Nephron progenitor cell (in vitro differentiated cells): ENCODE measurements at places on chromosomes 4 and X.

- no peak for DNase-seq
Observed at GRCh38 chr4:24747234-24747975, 48.0 kb upstream of the SOD3 start.

GRCh38 chrX:21963269-21963668, 22.8 kb downstream of the SMS start:
- no peak for DNase-seq

GRCh38 chr4:74362347-74362746, 2.6 kb upstream of the EREG start:
- DNase-seq, result no peak

GRCh38 chr4:174107746-174108354, 175.6 kb downstream of the FBXO8 start:
- DNase-seq, result no peak

- no peak for DNase-seq
Observed at GRCh38 chr4:10096201-10096977, 20.2 kb downstream of the WDR1 start.

- DNase-seq, result no peak
Observed at GRCh38 chr4:116942315-116942714, 143.1 kb downstream of the TRAM1L1 start.

GRCh38 chr4:61992351-61992750, 792.2 kb downstream of the ADGRL3 start:
- no peak for DNase-seq

DNA sequence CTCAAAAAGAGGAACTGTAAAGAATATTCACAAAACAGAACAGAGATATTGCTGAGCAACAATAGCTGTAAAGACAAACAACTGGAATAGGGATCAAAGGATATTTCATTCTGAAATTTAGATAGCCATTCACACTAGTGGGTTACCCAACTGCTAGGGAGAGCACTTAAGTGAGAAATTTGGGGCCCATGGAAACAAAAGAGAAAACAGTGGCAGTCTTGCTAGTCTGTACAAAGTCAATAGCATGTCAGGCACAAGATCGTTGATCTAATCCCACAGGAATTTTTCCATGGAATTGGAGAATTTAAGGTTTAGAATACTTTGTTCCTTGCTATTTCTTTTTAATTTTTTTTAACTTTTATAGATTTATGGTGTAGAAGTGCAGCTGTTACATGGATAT, 467.0 kb downstream of the PCDH18 start:
- DNase-seq, result no peak

DNA sequence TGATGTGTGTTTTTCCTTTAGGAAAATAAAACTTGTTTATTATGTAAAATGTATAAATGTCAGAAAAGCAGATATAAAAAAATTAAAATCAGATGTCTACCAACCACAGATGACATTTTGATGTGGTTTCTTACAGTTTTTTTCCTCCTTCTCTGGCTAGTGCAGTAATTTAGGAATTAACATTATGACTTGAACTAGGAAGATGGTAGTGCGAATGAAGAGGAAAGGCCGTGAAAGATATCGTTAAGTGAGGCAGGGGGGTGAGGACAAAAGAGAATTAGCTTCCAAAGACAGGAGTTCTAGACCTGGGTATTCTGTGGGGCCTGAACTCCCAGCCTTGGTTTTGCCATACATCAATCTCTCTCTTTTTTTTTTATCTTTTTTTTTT, 98.0 kb downstream of the RBM47 start:
- no peak for DNase-seq

DNA sequence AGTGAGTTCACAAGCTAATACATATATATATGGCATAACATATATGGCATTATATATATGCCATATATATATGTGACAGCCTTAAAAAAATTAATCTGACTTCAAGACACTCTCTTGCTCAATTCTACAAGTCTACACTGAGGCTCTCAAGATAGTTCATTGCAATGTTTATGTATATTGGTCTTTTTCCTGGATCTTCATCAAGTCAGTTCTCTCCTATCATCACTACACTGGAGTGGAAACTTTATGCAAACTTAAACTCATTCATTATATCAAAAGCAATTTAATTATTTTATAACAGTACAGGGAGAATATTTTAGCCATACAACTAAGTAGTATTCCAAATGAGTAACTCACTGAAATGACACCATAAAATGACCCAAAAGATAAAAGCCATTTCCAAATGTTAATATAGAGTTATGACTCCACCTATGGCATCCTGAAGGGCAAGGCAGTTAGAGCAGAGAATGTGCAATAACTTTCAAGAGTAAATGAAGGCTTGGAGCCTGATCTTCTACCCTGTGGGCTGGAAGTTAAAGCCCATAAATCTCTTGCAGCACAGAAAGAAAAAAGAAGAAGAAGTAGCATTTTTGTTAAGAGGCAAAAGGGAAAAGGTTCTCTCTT, 176.3 kb upstream of the SLIT2 start:
- DNase-seq, result no peak

GRCh38 chr4:106312377-106312776, 3.6 kb downstream of the TBCK start:
- DNase-seq, result no peak

DNA sequence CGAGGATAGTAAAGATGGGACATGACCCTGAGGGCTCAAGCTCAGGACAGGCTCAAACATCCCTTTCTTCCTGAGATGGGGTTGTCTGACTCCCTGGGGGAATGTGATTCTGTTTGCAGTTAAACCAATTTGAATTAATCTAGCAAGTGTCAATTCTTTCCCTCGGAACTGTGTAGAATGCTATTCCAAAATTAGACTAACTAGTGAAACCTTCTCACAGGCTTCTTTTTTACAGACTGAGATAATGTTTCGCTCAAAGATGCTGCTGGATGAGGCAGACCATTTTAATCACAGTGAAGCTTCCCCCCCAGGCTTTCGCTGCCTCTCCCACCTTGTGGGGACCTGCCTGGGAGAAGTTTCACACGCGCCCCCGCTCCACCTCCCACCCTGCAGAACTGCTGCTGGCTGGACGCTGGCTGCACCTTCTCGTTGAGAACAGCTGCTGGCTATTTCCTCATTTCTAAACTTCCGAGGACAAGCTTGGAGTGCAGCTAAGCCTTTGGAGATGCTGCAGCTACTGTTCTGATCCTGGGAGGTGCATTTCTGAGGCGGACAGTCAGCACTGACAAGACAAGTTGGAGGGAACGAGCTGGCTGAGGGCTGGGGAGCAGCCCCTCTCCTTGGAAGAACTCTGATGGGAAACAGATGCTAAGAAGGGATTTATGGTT, 297.8 kb downstream of the RAPGEF2 start:
- no peak for DNase-seq

DNA sequence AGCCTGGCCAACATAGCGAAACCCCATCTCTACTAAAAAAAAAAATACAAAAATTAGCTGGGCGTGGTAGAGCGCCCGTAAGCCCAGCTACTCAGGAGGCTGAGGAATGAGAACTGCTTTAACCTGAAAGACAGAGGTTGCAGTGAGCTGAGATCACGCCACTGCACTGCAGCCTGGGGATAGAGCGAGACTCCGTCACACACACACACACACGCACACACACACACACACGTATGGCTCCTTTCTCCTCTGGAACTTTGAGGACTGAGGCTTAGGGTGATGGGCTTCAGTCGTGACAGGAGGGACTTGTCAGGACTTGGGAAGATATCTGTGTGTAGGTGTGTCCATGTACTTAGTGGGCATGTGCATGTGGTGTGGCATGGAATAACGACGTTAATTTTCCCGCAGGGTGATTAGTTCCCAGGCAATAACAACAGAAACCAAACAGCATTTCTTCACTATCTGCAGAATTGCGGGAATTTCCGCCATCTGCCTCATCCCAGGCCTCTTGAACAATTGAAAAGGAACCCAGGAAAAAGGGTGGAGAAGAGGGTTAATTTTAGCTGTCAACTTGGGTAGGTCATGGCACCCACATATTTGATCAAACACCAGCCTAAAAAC, 47.7 kb downstream of the RWDD4 start:
- no peak for DNase-seq

- DNase-seq, result no peak
Observed at GRCh38 chrX:9587642-9588041, 122.8 kb downstream of the TBL1X start.

GRCh38 chr4:139934057-139934707, 219.8 kb downstream of the MAML3 start:
- no peak for DNase-seq

GRCh38 chrX:21438792-21439191, 64.6 kb downstream of the CNKSR2 start:
- DNase-seq, result no peak

- DNase-seq, result no peak
Observed at GRCh38 chr4:111266937-111267336, 644.1 kb upstream of the PITX2 start.

DNA sequence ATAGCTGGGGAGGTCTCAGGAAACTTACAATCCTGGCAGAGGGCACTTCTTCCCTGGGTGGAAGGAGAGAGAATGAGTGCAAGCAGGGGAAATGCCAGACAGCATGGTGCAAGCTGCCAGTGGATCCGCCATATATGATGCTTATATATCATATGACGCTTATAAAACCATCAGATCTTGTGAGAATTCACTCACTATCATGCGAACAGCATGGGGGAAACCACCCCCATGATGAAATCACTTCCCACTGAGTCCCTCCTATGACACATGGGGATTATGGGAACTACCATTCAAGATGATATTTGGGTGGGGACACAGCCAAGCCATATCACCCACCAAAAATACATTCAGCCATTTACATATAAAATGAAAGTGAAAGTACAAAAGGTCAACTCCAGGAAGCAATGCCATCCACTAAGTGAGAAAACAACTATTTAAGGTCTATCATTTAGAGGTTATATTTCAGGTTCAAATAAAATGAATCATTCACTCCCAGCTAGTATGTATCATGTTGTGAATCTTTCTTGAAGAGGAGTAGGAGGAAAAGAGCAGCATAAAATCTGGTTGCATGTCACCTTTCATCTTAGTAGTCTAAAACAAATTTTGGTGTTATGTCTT, 20.3 kb upstream of the DYNLT3 start:
- no peak for DNase-seq

DNA sequence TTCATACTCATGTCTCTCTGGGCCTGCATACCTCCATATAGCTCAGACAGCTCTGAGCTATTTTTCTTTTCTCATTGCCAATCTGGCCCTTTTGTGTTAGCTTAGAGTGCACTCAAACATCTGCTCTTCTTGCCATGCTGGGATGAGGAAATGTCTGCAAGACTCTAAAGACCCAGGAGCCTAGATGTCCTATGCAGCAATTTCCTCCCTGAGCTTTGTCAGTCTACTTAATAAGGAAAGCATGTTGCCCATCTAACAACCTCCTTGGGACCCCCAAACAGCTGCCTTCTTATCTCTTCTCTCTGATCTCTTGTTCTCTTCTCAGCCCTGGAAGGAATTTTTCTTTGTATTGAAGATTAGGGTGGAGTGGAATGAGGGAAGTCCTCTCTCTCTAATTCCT, 69.2 kb downstream of the UCHL1 start:
- DNase-seq, result no peak

DNA sequence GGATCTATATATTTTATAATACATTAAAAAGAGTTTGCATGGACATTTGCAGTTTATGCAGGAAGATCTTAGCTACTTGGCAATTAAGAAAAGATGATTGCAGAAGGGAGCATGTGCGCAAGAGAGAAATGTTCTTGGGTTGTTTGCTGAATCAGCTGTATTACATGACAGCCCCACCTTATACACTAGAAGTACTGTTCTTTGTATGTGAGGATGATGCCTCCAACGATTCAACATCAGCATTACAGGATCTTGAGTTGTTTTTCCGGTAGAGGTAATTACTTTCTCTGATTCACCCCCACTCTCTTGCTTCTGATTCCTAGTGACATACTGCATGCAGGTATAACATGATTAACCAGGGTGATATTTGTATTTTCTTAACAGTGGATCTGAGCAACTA, 140.8 kb downstream of the PCDH7 start:
- DNase-seq, result no peak

GRCh38 chr4:180455226-180455625, 1788.0 kb upstream of the TENM3 start:
- no peak for DNase-seq

DNA sequence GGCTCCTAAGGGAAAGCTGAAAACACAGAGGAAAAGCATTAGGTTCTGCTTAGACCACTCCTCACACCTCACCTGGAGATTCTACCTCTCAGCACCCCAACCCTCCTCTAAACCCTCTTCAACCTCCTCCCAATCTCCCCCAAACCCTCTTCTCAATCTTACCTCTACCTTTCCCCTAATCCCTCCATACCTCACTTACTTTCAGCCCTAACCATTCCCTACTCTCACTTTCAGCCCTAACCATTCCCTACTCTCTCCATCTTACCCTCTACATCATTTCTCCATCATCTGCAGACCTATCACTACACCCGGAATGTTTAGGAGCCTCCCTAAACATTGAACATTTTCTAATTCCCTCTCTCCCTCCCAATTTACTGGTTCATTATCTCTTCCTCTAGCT, 3.5 kb downstream of the RTL3 start:
- DNase-seq, result no peak
